ENCODE measurements at places on chromosomes 5 and 9. TPM values are rescaled to one million over a fixed set of nuclear protein-coding genes. Genes with fewer than 3 reads are reported as not detected.

DNA sequence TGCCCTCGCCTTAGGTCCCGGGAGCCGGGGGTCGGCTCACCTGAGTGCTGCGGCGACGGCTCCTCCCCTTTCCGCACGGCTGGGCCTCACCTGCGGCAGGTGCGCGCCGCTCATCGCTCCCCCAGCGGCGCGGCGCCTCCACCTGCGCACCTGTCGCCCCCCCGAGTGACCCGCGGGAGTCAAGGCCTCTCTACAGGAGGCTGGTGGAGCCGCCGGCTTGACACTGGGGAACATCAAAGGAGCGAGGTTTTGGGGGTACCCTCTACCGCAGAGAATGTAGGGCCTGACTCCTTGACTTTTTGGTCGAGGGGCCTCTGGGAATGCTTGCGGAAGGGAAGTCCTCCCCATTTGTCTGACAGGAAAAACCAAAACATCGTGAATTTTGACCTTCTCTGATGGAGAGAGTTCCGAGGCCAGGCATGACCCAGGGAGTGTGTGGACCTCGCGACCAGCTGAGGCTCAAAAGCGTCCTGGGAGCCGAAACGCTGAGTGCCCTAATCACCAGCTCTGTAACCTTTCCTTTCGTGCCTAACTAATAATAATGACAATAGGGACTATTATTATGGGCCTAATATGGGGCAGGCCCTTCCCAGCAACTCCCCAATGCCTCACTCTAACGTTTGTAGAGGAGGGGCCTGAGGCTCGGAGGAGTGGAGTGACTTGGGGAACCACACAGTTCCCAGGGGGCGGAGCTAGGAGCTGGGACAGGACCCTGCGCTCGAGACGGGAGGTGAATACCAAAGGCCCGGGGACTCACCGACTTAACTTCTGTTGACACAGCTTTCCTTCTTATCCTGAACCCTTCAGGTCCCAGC lies 714 bp upstream of the IER5L start:
- no peak for DNase-seq
- H3K27ac ChIP-seq, result no peak overlapping the region
- H3K4me3 ChIP-seq, result peak overlapping the region; percentile 79
- H3K36me3 ChIP-seq, result no peaks in the 10 kb centered on the region

DNA sequence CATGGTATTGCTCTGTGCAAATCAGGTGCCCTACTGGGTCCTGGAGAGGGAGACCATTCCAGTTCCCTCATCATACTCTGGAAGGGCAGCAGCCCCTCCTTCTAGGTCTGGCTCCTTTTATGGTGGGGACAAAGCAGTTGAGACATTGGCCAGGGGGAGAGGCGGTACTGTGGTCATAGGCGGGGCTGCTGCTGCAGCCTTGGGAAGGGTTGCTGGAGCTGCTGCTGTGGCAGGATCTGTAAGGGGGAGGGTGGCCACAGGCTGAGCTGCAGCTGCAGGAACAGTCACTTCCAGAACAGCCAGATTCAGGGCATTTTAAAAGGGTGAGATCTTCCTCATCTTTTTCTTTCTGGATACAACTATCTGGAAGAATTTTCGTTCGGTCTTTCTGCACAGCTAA lies 233.0 kb upstream of the SGCD start:
- no peak overlapping the region for H3K4me3 ChIP-seq
- H3K36me3 ChIP-seq, result no peaks in the 10 kb centered on the region
- DNase-seq, result no peak
- H3K4me1 ChIP-seq, result no peaks in the 10 kb centered on the region

DNA sequence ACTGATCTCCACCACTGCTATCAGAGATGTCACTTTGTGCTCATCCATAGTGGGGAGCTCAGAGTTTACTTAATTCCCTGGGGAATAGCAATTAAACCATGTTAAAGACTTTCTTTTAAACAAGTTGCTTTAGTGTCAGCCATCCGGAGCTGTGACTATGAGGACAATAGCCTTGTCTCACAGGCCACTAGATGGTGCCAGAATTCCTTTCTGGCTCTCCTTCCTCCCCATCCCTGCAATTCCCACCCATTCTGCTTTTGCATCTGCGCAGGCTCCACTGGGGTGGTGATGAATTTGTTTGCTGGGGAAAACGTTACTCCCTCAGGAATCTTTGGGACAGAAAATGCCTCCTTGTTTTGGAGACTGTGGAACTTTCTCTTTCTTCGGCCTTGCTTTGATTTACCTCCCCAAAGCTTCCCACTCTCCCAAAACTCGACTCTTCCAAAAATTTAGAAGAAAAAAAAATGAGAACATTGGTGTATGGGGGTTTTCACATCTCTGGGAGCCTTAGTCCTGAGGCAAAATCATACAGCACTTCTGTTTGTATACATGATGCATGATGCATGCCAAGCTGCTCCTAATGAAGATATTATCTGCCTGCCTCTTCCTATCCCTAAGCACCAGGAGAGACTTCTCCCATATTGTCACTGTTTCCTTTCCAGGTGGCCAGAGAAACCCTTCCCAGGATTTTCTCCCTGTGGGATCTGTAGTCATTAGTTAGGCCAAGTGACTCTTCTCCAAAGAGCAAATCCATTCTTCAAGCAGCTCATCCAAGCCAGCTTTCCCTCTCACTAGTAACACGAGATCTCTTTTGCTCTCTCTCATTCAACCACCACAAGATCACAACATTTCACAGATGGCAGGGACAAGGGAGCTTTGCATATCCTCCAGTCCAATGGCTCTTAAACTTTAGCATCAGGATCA lies 466.1 kb downstream of the TLR4 start:
- no peak overlapping the region for H3K27ac ChIP-seq
- H3K4me1 ChIP-seq, result no peaks in the 10 kb centered on the region
- H3K4me3 ChIP-seq, result no peak overlapping the region
- no peaks in the 10 kb centered on the region for H3K36me3 ChIP-seq
- DNase-seq, result no peak

SVEP1 gene
- 7.6 TPM for total RNA-seq

GRCh38 chr9:18976709-18977531 lies 56.1 kb downstream of the SAXO1 start:
- no peaks in the 10 kb centered on the region for H3K36me3 ChIP-seq
- H3K4me3 ChIP-seq, result peak overlapping the region; percentile 12
- no peak overlapping the region for H3K27ac ChIP-seq
- DNase-seq, result no peak

DNA sequence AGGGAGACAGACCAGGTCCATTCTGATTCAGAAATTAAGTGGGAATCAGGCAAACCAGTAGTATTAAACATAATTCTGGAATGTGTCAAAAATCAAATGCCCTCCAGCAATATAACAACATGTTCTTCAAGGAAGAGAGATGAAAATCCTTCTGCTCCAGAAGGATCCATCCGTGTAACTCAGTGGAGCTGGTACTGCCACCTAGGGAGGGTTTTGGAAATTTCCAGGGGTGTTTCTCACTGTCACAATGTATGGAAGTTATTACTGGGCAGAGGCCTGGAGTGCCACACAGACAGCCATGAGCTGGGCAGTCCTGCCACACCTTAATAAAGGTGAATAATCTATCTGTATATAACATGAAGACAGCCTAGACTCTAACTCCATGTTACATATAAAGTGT lies 87.5 kb downstream of the TTLL11 start:
- no peak overlapping the region for H3K4me3 ChIP-seq
- H3K27ac ChIP-seq, result no peak overlapping the region
- no peaks in the 10 kb centered on the region for H3K36me3 ChIP-seq
- peaks cover 7% of the 10 kb centered on the region for H3K4me1 ChIP-seq

- peaks cover 27% of the 10 kb centered on the region for H3K36me3 ChIP-seq
- no peak for DNase-seq
- no peaks in the 10 kb centered on the region for H3K27me3 ChIP-seq
- no peaks in the 10 kb centered on the region for H3K4me1 ChIP-seq
- H3K27ac ChIP-seq, result no peak overlapping the region
These were observed 1.9 kb downstream of the DOK3 start for GRCh38 chr5:177507596-177508220.

DNA sequence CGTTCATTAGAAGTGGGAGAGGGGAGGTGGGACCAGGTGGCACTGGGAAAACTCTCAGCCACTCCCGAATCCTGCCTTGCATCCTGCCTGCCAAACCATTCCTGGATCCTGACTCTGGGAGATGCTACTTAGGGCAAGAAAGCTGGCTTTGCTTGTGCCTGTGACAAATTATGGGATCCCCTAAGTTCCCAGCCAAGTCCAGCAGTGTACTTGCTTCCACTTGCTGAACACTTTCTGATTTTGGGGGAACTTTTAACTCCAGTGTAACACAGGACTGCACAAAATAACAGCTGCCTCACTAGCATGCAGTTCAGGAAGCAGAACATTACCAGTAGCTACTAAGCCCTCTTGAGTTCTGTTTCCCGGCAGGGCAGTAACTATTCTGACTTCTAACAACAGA lies 12.5 kb upstream of the NKX2-5 start:
- peaks cover 98% of the 10 kb centered on the region for H3K27me3 ChIP-seq
- H3K4me3 ChIP-seq, result no peak overlapping the region
- peaks cover 23% of the 10 kb centered on the region for H3K4me1 ChIP-seq
- no peak for DNase-seq

DNA sequence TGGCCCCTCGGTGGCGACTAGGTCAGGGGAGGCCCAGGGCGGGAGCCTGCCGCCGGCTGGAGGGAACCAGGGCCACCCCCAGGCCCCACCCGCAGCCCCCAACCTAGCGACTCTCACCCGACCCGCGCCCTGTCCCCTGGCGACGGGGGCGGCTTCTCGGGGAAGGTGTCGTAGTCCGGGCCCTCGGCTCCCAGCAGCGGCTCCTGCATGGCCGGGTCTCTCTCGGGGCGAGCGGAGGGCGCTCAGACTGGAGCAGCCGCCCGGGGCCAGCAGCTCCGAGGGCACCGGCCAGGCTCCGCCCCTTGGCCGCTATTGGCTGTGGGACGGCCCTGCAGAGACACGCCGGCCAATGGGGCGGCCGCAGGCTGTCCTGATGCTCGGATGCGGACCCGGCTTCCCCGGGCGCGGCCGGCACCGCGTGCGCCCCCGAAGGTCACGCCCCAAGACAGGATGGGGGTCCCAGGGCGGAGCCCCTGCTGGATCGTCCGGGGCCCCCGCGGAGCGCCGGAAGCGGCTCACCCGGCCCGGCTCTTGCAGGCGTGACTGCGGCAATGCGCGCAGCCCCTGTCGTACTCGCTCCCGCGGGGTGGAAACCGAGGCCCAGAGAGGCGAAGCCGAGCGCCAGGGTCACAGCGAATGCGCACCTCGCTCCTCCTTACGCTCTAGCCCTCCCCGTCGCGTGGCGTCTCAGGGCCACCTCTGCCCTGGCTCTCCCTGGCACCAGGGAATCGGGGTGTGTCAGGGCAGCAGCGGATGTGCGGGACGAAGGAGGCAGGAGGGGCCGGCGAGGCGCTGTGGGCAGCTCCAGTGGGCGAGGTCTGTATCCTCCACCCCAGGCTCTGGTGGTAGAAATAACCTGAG lies at the start of gene SLC2A6:
SLC2A6 (minus strand) TSS at position 249 of the 861 bp plus-strand sequence; CDS start at position 209, 40 bp downstream.
- H3K4me3 ChIP-seq, result peak within 1 kb of the TSS; percentile 41
- H3K36me3 ChIP-seq, result no peaks in the 10 kb centered on the region
- peaks cover 13% of the 10 kb centered on the region for H3K4me1 ChIP-seq
- peak; percentile 92 for DNase-seq
- peaks cover 3% of the 10 kb centered on the region for H3K27me3 ChIP-seq

GRCh38 chr5:143646961-143647360 lies 165.0 kb upstream of the HMHB1 start:
- no peak overlapping the region for H3K27ac ChIP-seq
- DNase-seq, result no peak
- H3K27me3 ChIP-seq, result no peaks in the 10 kb centered on the region
- no peaks in the 10 kb centered on the region for H3K36me3 ChIP-seq

PLPP7 gene
- total RNA-seq, result 0.91 TPM

PCDHGC5 gene
- total RNA-seq, result 4.3 TPM

All from suprapubic skin (tissue), 4 donors.